ENCODE measurements at places on chromosomes 13 and 19.

GRCh38 chr19:46579361-46579879, 21.7 kb upstream of the CALM3 start:
- no peak for DNase-seq

- DNase-seq = peak; percentile 80
Measured at GRCh38 chr13:19845758-19846157, 17.7 kb downstream of the ZMYM5 start.

GRCh38 chr19:13583114-13583513, 76.8 kb upstream of the CACNA1A start:
- no peak for DNase-seq

- DNase-seq = no peak
Measured at GRCh38 chr13:67229481-67230403, at the start of gene PCDH9. Gene PCDH9 (minus strand): TSS chr13:67230336. CDS start chr13:67228440, 1,896 bp downstream.

GRCh38 chr19:1255186-1256161, 7.1 kb downstream of the MIDN start:
- no peak for DNase-seq

DNA sequence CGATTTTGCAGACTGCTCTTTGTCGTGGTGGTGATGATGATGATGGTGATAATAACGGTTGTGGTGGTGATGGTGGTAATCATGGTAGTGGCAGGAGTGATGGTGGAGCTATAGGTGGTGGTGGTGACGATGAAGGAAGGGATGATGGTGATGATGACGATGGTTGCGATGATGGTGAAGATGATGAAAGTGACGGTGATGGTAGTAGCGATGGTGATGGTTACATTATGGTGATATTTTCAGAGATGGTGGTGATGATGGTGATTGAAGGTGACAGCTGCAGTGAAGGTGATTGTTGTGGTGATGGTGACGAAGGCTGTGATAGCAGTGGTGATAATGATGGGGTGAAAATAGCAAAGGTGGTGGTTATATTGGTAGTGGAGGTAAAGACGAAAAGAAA, 2.1 kb upstream of the ADGRE3 start:
- DNase-seq = no peak

DNA sequence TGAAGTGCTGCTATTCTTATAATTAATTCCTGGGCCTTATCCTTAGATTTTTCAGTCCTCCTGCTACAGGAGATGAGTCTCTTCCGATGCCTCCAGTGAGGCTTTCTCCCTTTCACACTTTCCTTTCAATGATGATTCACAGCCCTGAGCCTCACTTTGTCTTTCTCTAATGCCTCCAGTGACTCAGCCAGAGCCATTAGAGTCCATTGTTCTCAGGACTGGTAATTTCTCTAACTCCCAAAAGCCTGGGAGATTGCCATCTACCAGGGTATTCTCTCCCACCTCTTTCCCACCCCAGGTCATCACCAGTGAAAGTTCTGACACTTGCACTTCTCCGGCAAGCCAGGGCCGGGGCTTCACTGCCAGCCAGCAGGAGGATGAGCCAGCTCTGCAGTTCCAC, 49.6 kb upstream of the ARGLU1 start:
- DNase-seq = no peak

DNA sequence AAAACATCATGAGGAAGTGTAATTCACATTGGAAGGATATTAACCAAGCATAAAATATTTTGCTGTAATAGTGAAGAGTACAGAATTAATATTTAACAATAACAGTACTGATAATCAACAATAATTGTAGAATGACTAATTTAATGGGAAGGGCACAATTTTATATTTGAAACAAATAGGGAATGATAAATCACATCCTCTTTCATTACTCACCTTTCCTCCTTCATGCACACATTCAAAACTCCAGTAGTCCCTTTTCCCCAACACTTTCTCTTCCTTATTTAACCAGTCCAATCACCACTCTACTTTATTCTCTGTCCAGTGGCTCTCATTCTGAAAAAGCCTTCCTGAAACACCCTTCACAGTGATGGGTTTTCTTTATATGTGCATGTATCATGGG, 110.8 kb upstream of the POSTN start:
- no peak for DNase-seq

- no peak for DNase-seq
Measured at GRCh38 chr13:93289053-93289452, 62.4 kb downstream of the GPC6 start.

All from smooth muscle cell of the brain vasculature (primary cell).